ENCODE measurements at places on chromosomes 7 and 10.
A peak's percentile ranks its signal among the peaks of the same experiment; 100 is the strongest.

DNA sequence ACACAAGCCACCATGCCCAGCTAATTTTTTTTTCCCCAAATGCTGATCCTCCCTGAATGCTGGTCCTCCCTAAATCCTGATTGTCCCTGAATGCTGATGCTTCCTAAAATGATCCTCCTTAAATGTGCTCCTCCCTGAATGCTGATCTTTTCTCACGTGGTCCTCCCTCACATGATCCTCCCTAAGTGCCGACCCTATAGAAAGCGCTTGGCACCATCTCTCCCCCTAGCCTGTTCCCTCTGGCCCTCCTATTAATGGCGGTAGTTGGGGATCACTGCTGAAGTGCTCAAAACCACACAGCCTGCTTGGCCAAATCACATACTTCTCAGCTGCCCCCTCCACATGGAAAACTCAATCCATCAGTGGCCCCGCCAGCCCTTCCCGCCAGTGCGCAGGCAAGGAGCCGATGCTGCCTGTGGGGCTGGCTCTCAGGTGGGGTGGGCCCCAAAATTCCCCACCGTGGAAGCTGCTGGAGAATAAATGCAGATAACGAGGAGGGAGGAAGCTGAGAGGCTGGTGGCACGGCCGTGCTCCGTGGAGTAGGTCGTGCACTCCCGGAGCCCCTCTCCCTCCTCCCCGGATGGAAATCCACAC lies 42.9 kb downstream of the COL26A1 start:
- H3K36me3 ChIP-seq, result no peaks in the 10 kb centered on the region
- H3K27ac ChIP-seq, result no peak overlapping the region
- no peaks in the 10 kb centered on the region for H3K4me1 ChIP-seq
- no peak for DNase-seq
- no peak overlapping the region for H3K4me3 ChIP-seq
- no peaks in the 10 kb centered on the region for H3K27me3 ChIP-seq

DNA sequence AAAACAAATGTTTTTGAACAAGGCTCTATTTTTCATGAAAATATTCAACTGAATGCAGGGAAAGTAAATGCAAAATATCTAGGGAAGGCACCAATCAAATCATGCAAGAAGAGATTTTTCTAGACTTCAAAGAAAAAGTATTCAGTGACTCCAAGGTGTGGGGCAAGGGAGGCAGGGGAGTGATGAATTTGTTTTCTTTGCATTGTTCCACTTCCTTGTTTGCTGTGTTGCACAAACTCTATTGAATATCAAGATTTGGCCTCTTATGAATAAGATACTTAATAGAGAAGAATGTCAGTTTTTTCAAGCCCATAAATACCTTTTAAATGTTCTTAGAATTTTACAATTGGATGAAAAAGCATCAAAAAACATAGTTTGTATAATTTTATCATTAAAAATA lies 26.4 kb downstream of the STEAP1 start:
- no peaks in the 10 kb centered on the region for H3K27me3 ChIP-seq
- no peak overlapping the region for H3K4me3 ChIP-seq
- no peak overlapping the region for H3K27ac ChIP-seq
- H3K36me3 ChIP-seq, result no peaks in the 10 kb centered on the region
- DNase-seq, result no peak

- H3K27ac ChIP-seq, result no peak overlapping the region
- no peak overlapping the region for H3K4me3 ChIP-seq
- H3K36me3 ChIP-seq, result no peaks in the 10 kb centered on the region
- H3K4me1 ChIP-seq, result no peaks in the 10 kb centered on the region
- H3K27me3 ChIP-seq, result no peaks in the 10 kb centered on the region
Observed at GRCh38 chr10:46251857-46252847, 34.6 kb upstream of the ANTXRL start.

DNA sequence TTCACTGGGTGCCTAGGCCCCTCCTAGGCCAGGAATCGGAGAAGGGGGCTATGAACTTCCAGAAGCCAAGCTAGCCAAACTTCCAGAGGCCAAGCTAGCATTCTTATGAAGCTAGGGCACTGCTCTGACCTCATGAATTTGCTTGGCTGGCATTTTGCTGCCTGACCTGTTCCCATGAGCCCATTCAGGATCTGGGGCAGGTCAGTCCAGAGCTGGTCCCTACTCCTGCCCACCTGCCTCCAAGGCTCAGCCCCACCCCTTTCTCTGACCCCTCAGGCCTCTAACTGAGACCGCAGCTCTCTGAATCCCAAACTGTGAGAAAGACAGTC lies 1.3 kb upstream of the PPIF start:
- H3K27me3 ChIP-seq, result no peaks in the 10 kb centered on the region
- no peaks in the 10 kb centered on the region for H3K36me3 ChIP-seq
- no peak overlapping the region for H3K27ac ChIP-seq
- DNase-seq, result peak; percentile 6
- no peak overlapping the region for H3K4me3 ChIP-seq

GRCh38 chr7:99944497-99945070 lies 15.2 kb upstream of the GJC3 start:
- DNase-seq, result no peak
- H3K4me3 ChIP-seq, result no peak overlapping the region
- H3K36me3 ChIP-seq, result no peaks in the 10 kb centered on the region
- H3K27ac ChIP-seq, result no peak overlapping the region
